HT-29 (cell line): ENCODE measurements at places on chromosomes 13 and 19. TPM values are rescaled to one million over a fixed set of nuclear protein-coding genes. Genes with fewer than 3 reads are reported as not detected.
A peak's percentile ranks its signal among the peaks of the same experiment; 100 is the strongest.

Gene COX7A1
- not detected in 2 replicates for total RNA-seq

Gene NEK5
- total RNA-seq = 0.05 TPM in 1 of 2 replicates, not detected in the other

Gene ZNF763
- 0.20 and 0.76 TPM in 2 replicates for total RNA-seq

Gene CEACAM3
- total RNA-seq = not detected in 2 replicates

Gene HIPK4
- total RNA-seq = 0.10 TPM in 1 of 2 replicates, not detected in the other

Gene KIR2DL4
- total RNA-seq = not detected in 2 replicates

Gene ADGRE3
- total RNA-seq = not detected in 2 replicates

GRCh38 chr19:51458051-51458645 is at the start of gene SIGLEC8:
Gene SIGLEC8 (minus strand): TSS chr19:51458454. CDS start chr19:51458387, 67 bp downstream.
- no peak for DNase-seq

DNA sequence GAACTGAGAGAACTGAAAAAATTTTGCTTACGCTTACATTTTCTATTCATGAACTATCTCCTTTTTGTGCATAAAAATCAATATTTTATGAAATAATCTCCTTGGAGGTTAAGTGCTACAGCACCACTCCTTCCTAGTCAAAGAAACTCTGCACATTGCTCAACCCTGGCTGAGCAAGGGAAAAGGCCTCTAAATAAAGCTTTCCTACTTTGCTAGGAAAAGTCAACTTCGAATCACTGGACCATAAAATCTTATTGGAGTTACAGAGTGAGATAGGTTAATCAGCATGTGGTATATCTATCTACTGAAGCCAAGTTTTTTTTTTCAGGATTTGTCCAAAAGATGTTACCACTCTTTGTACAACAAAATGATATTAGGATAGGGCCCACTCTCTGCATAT is 57.5 kb upstream of the HMGB1 start:
- DNase-seq = no peak

- no peak for DNase-seq
Observed at GRCh38 chr13:26677156-26677555, 83.4 kb downstream of the GPR12 start.

DNA sequence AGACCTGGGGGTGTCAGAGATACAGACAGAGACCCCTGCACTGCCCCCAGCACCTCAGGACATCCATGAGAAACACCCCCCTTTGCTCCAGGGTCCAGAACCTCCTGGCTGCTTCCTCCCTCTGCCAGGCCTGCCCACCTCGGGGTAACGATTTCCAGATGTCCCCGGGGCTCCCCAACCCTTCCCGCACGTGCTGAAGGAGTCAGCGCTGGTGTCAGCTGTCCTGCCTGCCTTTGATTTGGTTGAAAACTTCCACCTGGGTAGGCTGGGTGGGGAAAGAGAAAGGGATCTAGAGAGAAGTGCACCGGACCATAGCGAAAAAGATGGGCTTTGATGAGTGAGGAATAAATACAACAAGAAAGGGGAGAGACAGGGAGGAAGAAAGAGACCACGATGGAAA is 1.5 kb upstream of the CGB7 start:
- DNase-seq = no peak

DNA sequence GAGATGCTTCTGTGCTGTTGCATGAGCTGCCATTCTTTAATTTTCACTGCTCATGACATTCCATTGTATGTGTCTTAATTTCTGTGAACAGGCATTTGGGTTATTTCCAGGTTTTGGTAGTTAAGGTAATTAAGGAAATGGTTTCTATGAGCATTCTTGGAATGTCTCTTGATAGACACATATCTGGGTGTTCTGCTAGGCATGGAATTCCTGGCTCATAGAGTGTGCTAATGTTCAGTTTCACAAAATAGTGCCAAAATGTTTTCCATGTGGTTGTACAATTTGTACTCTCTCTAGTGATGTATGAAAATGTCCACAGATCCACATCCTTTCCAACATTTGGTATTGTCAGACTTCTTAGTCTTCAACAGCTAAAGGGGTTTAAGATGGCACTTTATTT is 680.9 kb upstream of the SGCG start:
- DNase-seq = no peak

DNA sequence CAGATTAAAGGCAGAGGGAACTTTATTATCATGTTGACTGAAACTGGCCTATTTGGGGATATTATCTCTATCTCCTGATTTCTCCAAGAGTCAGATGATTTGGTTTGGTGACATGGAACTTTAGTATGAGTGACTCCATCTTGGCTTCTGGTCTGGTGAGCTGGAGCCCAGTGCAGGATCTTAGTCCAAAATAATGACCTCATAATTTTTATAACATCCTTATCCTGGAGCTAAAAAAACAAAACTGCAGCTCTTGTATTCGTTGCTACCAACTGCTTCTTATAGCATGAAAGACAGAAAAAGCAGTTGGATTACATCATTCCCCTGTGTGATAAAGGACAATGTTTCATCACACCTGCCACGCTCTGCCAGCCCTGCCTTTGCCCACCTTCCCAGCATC is 39.3 kb upstream of the RNF17 start:
- no peak for DNase-seq

DNA sequence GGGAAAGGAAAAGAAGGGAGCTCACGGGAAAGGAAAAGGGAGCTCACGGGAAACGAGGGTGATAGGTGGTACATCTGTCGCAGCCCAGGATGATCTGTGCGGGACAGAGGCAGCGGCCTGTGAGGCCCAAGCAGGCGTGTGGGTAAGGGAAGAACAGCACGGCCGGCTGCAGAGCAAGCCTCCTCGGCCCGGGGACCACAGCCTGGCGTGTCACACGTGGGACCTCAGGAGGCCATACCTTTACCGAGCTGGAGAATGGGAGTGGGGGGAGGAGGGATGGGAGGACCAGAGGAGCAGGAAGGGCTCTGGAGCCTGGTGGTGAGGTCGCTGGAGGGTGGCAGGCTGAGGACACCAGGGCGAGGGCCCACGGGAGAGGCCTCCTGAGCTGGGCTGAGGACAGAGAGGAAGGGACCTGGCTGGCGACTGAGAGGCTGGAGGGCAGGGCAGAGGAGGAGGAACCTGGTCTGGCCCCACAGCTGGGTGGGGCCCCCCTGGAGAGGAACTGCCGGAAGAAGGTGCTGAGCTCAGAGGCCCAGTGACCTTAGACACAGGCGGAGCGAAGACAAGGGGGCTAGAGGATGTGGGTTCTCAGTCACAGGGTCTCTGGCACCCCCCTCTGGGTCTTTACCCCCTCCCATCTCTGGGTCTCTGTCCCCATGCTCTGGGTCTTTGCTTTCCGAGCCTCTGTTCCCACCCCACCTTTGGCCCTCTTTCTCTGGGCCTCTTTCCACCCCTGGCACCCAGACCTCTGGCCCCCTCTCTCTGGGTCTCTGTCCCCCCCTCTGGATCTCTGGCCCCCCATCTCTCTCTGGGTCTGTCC is 2.9 kb upstream of the FTL start:
- DNase-seq = peak; percentile 91

- DNase-seq = no peak
Observed at GRCh38 chr13:19181021-19181620, 503 bp downstream of the TUBA3C start.

GRCh38 chr13:20221772-20222171 is 10.3 kb downstream of the GJB6 start:
- DNase-seq = no peak

DNA sequence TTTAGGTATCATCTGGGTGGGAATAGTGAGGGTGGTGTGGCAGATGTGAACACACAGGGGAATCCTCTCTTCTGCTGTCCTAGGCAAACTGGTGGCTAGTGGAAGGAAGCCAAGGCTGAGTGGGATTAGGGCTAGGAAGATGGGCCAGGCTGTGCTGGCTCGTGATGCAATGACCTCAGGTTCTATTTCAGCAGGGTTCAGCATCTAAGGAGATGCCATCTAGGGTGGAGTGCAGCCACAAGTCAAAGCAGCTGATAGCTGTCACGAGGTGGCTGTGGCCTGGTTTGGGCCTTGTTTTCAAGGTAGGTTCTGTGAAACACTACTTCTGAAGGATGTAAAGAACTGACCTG is 21.6 kb downstream of the ARL11 start:
- no peak for DNase-seq

DNA sequence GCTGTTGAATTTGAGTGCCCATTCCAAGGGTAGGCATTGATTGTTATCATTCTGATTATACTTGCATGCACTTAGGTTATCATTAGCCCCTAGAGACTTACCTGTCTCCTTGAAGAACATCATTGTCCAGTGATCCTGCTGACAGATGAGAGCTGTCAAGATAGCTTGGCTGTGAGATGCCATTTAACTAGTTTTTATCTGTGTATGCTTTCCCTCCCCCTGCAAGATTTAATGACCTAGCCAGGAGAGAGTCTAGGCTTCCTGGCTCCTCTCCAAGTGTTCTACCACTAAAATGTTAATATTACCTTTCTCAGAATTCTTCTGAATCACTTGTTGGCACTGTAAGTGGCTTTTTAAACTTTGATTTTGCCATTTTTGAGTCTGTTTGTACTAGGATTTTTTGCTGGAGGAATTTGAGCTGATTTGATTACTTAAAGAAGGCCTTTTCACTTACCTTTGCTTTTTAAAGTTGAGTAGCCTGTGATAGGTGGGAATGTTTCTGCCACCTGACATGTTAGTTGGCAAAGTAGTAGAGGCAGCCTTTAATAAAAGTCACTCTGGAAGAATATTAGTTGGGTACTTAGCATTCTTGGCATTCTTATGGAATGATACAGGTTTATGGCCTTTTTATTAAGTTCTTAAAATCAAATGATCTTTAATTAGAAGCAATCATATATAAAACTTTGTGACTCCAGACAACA is 41.1 kb downstream of the ARHGAP35 start:
- DNase-seq = peak; percentile 78

- DNase-seq = no peak
Observed at GRCh38 chr13:113796964-113797676, 38.1 kb downstream of the TMEM255B start.

- no peak for DNase-seq
Observed at GRCh38 chr13:109941221-109941620, 154.8 kb upstream of the IRS2 start.

DNA sequence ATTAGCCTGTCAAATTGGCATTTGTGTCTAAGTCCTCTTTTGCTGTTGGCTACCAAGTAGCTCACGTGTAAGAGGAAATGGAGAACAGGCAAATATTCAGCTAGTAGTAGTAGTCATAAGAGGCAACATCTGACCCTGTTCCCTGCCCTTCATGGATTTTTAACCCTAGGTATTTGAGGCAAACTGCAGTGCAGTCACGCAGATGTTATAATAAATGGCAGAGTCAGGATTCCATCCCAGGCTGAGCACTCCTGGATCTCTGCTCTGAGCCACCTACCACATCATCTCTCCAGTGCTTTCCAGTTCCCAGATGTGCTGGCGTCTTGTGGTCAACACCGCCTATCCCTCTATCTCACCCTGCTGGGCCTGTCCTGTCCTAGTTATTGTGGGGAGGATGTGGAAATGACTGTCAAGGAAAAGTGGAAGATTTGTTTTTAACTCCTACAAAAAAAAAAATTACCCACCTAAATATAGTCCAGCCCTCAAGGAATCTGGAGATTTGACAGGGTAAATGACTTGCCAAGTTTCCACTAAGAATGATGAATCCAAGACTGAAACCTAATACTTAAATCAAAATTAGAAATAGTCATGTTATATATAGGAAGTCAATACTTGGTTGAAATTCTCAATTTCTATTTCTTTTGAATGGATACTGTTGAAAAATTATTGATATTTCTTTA is 322.9 kb downstream of the GPC6 start:
- DNase-seq = no peak

GRCh38 chr13:52455677-52456041 is 381 bp downstream of the CKAP2 start:
- DNase-seq = peak; percentile 83

DNA sequence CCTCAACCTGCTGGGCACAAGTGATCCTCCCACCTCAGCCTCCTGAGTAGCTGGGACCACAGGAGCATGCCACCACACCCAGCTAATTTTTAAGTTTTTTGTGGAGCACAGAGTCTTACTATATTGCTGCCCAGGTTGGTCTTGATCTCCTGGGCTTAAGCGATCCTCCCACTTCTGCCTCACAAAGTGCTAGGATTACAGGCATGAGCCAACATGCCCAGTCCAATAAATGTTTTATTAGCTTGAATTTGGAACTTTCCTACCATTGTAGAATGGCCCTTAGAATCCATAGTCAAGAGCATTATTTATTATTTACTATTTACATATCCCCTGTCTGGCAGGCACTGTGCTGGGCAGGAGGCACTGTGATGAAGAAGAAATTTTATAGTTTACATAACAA is 39.6 kb upstream of the CLDN10 start:
- DNase-seq = no peak

GRCh38 chr19:7483720-7484201 is 5.1 kb downstream of the PEX11G start:
- peak; percentile 28 for DNase-seq

GRCh38 chr13:31199527-31199848 is 287 bp upstream of the B3GLCT start:
- no peak for DNase-seq

DNA sequence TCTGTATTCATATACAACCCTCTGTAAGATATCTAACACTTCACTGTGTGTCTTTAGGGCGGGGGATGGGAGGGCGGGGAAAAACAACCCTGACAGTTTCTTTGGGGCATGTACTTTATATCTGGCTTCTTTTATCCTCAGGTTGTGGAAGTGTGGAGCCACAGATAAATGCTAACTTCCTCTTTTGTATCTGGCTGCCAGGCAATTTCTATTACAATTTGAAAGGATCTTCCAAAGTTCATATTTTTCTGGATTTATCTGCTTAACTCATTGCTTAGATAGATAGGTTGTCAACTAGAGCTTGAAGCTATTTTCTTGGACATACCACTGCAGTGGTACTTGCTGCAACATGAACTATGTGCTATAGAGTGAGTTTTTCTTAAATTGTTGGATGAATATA is 393.0 kb downstream of the LMO7 start:
- no peak for DNase-seq

DNA sequence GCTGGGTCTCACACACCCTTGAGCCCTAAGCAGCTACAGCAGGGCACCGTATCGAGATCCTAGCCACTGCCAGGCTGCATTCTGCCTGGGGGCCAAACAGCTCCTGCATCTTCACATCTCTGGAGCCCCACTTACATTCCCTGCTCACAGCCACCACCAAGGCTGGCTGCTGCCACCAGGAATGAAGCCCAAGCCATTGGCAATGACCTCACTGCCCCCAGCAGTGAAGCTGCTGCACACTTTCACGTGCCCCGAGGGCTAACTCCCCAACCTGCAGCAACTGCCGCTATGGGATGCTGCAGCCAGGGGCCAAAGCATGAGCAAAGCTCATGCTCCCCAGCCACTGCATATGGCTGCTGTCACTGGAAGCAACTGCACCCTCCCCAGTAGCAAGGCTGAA is 42.0 kb downstream of the F2RL3 start:
- DNase-seq = no peak

DNA sequence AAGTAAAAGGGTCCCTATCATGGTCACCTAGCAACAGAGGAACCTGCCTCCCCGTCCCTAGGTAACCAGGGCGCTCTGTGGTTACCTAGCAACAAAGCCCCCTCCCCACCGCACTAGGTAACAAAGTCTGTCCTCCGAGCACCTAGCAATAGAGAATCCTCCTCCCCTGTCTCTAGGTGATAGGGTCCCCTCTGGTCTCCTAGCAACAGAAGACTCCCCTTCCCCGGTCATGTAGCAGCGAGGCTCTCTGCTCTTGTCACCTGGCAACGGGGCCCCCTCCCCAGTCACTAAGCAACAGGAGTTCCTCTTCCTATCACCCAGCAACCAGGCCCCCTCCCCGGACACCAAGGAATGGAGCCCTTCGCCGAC is 307 bp downstream of the JOSD2 start:
- DNase-seq = no peak

GRCh38 chr19:19900139-19900728 is 512 bp upstream of the ZNF93 start:
- DNase-seq = no peak
